ENCODE measurements at places on chromosomes 6 and 20.

DNA sequence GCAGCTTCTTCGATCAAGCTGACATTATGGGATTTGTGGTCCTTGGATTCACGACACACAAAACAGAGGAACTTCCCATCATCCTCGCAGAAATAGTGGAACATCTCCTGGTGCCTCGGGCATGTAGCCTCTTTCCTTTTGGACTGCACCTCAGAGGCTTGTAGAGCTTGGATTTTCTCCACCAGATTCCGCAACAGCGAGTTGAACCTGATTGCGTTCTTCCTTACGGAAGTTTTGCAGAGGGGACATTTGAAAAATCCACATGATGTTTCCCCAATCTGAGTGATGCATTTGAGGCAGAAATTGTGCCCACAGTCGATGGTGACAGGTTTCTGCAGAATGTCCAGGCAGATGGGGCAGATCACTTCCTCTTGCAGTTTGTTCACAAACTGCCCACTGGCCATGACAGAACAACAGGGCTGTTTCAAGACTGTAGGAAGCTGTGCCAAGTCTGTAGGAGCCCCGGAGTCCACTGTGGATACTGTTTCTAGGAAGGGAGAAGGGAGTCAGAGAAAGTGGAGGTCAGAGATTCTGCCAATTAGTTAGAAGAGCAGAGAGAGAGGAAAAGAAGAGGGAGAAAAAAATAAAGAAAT lies 392 bp downstream of the TRIM31 start:
- DNase-seq, result no peak

GRCh38 chr20:58112017-58112781 lies 116.3 kb downstream of the ANKRD60 start:
- DNase-seq, result no peak

GRCh38 chr20:5168651-5169396 lies 42.0 kb downstream of the CDS2 start:
- DNase-seq, result peak; percentile 27

DNA sequence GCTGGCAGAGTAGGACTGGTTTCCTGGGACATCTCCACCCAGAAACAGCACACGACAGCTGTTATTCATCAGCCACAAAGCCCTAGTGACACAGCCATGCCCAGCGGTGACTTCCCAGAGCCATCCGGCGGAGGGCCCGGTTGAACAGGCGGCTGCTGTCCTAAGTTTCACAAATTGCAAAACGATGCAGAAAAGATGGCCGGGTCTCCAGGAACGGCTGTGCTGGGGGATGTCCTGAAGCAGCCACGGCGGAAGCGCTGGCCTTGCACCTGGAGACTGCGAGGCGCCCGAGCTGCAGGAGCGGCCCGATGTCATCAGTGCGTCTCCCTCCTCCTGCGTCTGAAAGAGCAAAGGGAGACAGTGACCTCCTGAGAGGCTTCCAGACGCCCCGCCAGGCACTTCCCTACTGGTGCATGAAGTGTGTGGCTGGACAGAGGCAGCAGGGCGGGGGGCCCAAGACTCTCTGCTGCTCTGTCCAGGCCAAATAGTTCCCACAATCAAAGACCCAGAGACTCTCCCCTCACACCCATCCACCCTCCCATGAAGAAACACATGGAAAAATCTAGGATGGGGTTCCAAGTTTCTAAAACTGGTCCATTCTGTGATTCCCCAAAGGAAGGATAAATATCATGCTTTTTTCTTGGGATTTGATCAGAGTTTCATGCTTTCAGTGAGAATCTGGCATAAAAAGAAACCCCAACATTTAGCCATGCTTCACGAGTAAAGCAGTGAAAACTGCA lies 44.0 kb downstream of the SSR1 start:
- no peak for DNase-seq

DNA sequence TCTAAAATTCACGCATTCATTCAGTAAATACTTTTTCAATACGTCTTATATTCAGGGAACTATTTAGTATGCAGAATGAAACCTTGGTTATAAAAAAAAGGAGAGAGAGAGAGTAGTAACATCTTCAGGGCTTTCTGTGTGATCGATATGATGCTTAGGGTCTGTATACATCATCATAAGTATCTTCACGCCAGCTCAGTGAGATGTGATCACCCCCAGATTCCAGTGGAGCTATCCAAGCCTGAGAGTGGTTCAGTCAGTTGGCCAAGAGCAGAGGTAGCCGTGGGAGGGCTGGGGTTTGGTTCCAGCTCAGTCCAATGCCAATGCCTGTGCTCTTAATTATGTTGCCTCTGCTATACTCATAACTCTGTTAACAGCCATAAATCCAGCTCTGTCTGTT lies 8.6 kb downstream of the CD83 start:
- DNase-seq, result no peak

- no peak for DNase-seq
Measured at GRCh38 chr20:24341781-24342180, 127.6 kb upstream of the SYNDIG1 start.

GRCh38 chr6:157445277-157446009 lies 64.5 kb downstream of the ZDHHC14 start:
- no peak for DNase-seq

- peak; percentile 72 for DNase-seq
Measured at GRCh38 chr6:132813173-132813856, 1.1 kb upstream of the RPS12 start.

DNA sequence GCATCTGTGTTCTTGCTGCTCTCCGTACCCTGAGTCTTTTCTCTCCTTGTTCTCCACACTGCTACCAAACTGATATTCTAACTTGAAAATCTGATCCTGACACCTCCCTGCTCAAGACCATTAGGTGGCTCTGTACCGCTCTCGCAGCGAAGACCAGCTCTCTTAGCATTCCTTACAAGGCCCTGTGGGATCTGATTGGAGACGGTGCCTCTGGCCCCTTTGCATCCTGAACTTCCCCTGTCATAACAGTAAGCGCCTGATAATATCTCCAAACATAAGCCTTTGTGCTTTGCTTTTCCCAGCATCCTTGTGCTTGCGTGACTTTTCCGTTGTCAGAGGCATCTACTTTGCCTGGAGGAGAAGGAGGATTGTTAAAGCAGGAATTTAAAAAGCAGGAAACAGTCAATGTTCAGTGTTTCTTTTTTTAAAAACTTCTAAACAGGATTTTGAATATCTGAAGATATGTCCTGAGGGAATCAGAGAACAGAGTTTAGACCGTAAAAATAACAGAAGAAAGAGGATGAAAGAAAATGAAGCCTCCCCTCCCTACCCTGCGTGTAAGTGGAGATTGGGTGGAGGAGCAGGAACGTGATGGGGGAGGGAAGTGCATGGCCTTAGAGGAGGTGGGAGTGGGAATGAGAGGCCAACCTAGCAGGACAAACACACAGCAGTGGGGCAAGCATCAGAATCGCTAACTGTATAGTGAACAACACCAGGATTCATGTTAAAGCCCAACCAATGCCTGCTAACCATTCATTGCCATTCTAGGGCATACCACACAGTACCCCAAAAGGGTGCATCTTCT lies 89.2 kb upstream of the STMND1 start:
- DNase-seq, result no peak

DNA sequence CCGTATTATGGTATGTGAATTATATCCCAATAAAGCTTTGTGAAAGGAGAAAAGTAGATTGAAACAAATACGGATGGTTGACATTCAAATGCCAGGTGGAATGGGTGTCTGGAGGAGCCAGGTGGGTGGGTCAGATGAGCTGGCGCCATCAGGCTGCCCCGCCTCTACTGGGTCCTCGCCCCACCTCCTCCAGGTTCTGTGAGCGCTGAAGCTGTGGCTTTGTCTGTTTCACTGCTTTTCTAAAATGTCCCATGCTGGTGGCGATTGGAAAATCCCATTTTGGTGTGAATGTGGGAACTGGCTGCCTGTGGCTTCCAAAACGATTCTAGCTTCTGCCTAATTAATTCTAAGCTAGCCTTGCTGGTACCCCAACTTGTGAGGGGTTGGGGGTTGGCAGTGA lies 16.5 kb downstream of the DUSP22 start:
- no peak for DNase-seq

DNA sequence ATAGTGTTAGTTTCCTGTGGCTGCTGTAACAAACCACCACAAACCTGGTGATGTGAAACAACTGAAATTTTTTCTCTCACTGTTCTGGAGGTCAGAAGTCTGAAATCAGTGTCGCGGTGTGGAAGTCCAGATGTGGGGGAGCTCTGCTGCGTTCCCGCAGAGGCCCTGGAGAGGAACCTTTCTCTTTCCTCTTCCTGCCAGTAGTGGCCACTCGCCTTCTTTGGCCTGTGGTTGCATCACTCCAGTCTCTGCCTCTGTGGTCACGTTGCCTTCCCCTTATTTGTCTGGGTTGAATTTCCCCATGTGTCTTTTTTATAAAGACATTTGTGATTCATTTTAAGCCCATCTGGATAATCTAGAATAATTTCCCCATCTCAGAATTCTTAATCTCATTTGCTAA lies 295.5 kb upstream of the FLRT3 start:
- no peak for DNase-seq

- peak; percentile 25 for DNase-seq
Measured at GRCh38 chr20:9071976-9072726, 3.3 kb downstream of the PLCB4 start.

- no peak for DNase-seq
Measured at GRCh38 chr20:10927011-10927583, 253.3 kb upstream of the JAG1 start.

DNA sequence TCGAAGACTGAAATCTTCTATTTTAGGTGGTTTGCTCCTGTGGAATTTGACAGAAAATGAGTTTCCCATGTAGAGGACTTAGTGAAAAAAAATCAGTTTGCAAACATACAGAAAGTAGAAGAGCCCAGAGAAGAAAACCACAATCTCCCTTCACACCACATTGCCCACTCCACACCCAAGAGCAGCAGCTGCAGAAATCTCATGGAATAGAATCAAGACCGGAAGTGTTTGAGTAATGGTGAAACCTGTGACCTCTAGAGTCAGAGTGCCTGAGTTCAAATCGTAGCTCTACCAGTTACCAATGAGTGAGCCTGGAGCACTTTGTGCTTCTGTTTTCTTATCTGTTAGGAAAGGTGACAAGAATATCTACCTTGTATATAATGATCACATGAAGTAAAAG lies 4.6 kb downstream of the SIRPG start:
- DNase-seq, result no peak

GRCh38 chr6:168951217-168951616 lies 302.4 kb downstream of the THBS2 start:
- DNase-seq, result no peak

GRCh38 chr6:92806254-92806653 lies 613.1 kb downstream of the EPHA7 start:
- no peak for DNase-seq

- no peak for DNase-seq
Measured at GRCh38 chr20:32507998-32508774, 76.9 kb downstream of the NOL4L start.

GRCh38 chr6:30814146-30815040 lies 69.9 kb upstream of the DDR1 start:
- peak; percentile 75 for DNase-seq

DNA sequence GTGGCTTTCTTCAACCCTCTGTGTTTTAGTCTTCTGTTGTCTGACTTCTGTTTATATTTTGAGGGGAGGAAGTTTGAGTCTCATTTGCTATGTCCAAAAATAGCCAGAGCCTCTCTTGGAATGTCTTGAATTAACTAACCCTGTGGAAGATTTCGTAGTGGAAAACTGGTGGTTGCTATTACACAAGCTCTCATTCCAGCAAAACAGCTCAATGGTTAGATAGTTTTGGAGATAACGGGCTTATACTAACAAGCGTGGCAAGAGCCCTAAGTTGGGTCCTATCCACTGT lies 1.6 kb downstream of the CCN2 start:
- no peak for DNase-seq

DNA sequence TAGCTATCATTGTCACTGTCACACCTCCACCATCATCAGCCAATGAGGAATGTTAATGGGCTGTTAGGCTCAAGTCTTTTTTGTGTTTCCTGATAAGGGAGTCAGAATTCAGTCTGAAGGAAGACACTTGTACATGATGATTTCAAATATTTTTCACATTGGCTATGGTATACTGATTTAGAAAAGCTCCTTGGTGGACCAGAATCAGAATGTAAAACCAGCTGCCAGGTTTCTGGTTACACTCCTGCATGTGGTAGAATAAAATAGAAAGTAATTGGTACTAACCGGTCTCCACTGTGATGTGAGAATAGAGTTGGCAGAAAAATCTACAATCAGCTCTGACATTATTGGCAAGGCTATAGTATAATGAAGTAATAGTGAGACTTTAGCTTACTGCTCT lies 10.7 kb downstream of the COL9A1 start:
- DNase-seq, result no peak

DNA sequence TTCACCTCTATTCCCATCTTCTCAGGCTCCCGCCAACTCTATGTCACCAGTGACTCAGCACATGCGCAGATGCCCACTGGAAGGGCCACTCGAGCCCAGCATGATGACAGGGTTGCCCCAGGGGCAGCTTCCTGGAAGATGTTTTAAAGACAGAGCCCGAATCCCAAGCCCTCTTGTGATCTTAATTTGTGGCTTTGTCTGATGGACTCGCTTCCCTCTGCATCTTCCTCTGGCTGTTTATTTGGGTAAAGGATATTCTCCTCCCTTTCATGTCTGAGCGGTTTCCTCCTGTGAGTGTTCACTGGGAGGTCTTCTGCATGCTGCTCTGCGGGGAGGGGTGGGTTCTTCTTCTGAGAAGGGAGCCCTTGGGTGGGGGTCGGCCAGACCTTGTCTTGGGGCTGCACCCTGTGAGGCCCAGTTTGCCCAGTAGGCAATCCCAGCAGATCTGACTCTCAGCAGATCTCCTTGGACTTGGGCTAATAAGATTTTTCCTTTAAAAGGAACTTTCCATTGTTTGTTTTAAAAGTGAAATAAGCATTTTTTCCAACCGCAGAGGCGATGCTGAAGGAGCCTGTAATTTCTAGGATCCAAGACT lies 401.0 kb downstream of the CDC5L start:
- no peak for DNase-seq

GRCh38 chr6:156925718-156926607 lies 148.8 kb downstream of the ARID1B start:
- no peak for DNase-seq

DNA sequence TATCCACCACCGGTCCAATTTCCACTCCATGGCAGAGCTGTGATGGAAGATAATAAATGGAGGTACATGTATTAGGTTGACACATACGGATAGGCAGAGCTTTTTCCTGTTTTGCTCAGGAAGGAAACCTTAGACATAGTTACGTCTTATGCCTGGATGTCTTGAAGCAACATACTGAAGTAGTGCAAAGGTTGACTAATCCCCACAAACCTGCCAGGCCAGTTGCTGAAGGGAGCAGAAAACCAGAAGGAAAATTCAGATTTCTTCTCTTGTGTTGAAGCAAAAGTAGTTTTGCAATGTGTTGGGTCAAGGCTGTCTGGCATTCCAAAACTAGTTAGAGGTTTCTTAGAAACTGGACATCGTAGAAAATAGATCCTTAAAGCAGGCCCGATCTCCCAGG lies 68.7 kb downstream of the PHACTR1 start:
- DNase-seq, result no peak

DNA sequence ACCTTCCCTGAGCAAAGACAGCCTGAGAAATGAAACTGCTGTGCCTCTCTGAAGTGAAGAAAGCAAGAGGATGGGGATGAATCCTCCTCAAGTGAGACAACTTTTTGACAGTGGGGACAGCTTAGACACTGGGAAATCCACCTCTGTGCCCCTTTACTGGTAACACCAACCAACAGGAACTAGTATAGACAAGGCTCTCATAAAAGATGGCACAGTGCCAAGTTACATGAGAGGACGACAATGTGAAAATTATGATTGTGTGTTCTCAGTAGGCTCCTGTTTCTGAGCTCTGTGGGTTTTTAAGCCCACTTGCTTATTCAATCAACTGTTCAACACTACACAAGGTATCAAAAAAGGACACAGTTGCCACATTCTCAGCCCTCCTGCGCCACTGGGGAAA lies 41.6 kb upstream of the LYRM2 start:
- DNase-seq, result peak; percentile 23

GRCh38 chr6:35751594-35751993 lies 14.8 kb downstream of the ARMC12 start:
- no peak for DNase-seq

- DNase-seq, result peak; percentile 89
Measured at GRCh38 chr6:135180542-135181332, at the start of gene MYB. TSS of gene MYB (plus strand) at chr6:135181308. CDS start at chr6:135181514, 206 bp downstream.

Data from common myeloid progenitor, CD34-positive (primary cell).